ENCODE measurements at places on chromosomes 11 and 22.
A peak's percentile ranks its signal among the peaks of the same experiment; 100 is the strongest.

- DNase-seq = no peak
Observed at GRCh38 chr11:126153972-126154371, 57.5 kb downstream of the RPUSD4 start.

- no peak for DNase-seq
Observed at GRCh38 chr22:32644252-32645100, 157.0 kb upstream of the TIMP3 start.

DNA sequence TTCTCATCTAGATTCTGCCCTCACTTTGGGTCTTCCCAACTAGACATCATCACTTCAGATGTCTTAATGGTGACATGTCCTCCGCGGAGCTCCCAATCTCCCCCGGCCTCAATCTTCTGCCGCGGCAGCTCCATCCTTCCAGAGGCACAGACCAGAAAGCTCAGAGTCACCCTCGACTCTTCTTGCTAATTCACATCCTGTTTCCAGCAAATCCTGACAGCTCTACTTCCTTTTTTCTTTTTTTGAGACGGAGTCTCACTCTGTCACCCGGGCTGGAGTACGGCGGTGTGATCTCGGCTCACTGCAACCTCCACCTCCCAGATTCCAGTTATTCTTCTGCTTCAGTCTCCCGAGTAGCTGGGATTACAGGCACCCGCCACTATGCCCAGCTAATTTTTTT lies 54.5 kb downstream of the CACNG2 start:
- DNase-seq = no peak

GRCh38 chr11:68308068-68308467 lies 4.3 kb upstream of the LRP5 start:
- DNase-seq = no peak

DNA sequence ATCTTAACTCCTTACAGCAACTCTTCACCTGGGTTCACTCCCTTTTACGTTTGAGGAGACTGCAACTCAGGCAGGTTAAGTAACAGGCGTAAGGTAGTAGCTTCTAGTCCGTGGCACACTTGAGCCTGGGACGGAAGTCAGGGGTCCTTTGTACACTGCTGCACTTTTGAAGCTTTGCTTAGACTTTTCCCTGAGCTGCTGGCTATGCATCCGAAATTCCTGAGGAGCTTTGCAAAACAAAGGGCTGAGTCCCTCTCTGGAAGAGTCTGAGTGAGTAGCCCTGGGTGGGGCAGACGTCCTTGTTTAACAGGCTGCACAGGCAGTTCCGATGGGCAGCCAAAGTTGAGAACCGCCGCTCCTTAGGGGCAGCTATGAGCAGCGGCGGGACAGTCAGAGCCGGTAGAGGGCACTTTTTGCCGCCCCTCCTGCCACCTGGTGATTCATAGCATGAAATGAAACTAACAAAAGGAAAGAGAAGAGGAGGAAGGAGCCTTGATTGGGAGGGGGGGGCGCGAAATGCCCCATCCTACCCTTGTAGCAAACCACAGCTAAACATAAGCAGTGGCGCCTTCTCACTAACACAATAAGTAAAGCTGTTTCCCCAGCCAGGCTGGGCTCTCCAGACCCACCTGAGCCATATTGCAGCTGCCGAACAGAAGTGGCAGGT lies 1.4 kb downstream of the TMEM109 start:
- DNase-seq = no peak

DNA sequence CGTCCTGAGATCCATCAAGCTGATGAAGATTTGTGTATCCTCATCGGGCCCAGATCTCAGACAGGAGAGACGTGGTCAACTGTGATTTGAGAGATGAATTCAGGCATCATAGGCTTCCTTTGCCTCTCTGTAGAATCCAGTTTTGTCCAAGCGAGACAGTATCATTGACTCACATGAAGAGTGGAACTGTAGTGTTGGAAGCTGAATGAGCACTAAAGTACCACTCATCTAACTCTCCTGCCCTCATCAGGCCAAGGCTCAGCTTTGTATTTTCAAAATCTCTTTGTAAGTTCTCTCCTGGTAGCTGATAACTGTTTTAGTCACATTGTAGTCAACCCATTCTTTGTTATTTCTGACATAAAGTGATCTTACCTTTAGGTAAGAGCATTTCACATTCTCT lies 85.1 kb downstream of the KIRREL3 start:
- no peak for DNase-seq

DNA sequence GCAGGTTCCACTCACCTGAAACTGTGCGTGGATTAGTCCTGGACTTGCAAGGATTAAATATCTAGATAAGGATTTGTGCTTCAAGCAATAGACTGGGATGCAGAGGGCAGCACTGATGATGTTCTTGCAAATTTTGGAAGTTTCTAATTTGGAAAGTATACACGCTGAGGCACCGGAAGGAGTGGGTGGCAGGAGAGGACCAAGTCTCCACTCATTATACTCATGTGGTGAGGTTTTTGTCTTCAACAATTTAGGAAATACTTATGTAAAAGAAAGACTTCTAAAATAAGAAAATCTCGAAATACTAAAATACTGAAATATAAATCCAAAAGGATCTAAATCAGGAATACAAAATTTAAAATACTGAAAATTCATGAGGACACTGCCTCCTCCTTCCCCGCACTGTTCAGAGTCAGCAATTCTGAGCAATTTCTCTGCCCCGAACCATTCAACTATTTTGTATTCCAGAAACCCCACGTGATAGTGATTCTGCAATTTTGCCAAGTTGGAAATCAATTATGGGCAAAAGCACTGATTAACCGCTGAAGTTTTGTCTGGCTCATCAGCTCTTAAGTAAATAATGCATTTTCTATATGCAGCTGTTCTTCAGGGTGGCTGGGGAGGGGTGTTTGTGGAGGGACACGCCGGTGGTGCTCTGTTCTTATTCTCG lies 47.0 kb upstream of the CLMP start:
- DNase-seq = no peak

DNA sequence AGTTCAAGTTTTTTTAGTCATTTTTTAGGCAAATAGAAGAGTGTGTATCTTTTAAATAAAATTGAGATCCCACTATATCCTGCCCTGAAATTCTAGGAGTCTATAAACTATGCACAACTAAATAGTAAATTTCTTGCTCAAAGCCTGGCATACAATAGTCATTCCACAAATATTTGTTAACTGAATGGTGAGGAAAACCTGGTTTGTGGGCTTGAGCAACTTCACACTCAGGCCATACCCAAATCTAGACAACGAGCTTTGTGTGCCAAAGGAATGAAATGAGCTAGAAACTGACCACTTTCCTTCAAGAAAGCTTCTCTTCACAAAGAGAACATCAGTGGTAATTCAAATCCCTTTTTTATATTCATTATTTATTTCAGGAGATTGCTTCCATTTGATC lies 39.6 kb upstream of the AMOTL1 start:
- DNase-seq = no peak

DNA sequence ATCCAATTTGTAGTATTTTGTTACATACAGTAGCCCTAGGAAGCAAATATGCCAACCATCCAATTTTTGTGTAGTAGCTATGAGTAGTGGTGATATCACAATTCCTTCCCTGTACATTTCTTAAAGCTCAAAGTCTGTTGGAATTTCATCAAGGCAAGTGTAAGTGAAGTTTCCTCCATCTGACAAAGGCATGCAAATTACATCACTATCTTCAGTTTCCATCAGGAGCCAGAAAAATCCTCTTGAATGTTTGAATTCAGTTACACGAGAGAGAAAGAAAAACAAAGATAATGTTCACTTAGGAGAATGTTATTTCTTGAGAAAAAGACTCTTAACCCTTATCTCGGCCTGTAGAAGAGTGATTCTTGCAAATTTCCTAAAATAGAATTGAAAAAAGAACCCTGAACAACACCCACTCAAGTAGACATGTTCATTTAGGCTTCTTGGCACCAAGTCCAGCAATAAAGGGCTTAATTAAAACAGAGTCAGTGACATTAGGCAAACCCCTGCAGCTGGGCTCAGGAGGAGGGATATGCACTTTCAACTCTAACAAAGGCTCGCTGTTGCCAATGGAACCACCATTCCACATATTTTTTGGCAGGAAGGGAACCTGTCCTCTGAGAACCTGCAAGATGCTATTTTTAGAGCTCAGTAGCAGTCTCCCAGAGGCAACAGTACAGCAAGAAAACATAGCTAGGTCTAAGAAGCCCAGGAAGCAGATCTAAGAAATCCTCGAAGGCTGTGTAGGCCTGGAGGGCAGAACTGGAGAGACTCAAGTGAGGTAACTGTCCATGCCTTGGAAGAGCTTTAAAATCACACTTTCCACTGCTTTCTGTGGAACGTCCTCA lies 144.6 kb downstream of the CCDC81 start:
- DNase-seq = no peak

DNA sequence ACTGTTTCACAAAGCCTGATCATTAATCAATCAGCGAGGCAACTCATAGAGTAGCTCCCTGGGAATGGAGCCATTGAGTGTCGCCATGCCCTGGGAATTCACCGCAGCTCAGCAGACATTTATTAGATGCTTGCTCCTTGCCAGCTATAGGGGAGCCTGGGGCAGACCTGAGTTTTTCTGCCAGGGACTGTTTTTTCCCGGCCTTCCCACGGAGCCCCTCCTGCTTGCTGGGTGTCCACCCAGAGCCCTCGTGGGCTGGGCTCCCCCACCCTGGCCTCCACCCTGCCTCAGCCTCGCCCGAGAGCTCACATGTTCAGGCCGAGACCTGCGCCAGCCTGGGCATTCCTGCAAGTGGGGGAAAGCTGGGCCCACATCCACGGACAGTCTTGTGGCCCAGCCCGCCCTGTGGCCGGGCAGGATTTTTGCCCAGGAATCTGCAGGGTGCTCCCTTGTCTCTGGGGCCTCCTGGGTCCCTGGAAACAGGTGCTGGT lies 64.9 kb downstream of the SMIM38 start:
- no peak for DNase-seq

DNA sequence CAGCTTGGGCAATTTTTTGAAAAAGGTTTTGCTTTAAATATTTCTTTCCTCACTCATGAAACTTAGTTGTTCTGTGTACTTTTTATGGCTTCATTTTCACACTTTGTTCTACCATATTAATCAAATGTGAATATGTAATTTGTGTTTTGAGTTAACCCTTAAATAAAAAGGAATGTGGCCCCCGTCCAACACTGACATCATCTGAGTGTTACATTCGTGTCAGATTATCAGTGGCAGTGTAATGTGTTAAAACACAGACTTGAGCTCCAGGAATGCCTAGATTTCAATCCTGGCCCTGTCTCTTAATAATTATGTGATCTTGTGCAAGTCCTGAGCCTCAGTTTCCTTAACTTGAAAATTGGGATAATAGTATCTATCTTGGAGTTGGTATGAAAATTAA lies 5.6 kb downstream of the RTN3 start:
- no peak for DNase-seq

GRCh38 chr11:117985953-117986887 lies at the start of gene IL10RA:
IL10RA (plus strand) TSS chr11:117986394; CDS start chr11:117986468, 74 bp downstream.
- peak; percentile 41 for DNase-seq

- DNase-seq = no peak
Observed at GRCh38 chr11:131186629-131187101, 183.8 kb upstream of the NTM start.

Measured in esophagus squamous epithelium (tissue), 5 donors.